ENCODE measurements at places on chromosomes 12 and 14.

- DNase-seq: no peak
These were observed 5.5 kb downstream of the OR6C3 start for GRCh38 chr12:55336002-55336401.

DNA sequence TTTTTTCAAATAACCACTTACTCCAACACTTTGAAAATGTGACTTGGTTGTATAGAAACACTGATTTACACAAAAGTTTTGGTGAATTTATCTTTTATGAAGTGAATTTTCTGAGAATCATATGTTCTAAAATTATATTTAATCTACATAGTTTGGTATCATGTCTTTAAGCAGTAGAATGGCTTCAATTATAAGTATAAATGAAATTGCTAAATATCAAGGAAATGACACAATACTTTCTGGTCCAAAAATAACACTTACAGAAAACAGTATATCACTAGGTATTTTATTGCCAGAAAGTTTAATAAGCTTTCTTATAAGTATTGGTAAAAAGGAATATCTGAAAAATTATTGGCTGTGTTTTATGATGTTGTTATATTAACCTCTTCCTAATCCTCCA lies 90.9 kb downstream of the SRGAP1 start:
- no peak for DNase-seq

- DNase-seq: no peak
These were observed 1.2 kb upstream of the GLIPR1L2 start for GRCh38 chr12:75389706-75390105.

GRCh38 chr14:70190156-70190555 lies 1.4 kb upstream of the SLC8A3 start:
- no peak for DNase-seq

DNA sequence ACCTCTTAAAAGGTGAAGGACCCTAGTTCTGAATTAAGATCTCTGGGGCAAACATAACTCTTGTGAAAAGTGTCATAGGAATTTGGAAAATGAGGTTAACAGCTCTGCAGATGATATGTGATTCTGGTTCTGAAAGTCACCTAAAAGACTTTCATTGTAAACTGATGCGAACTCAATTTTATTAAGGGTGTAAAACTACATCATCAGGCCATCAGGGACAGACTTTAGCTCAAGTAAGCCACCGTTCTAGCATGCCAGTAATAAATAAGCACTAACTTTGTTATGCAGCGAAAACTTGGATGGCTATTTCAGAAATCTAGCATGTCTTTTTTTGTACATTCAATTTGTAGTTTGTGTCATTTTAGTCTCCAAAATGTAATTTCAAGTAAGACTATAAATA lies 61.6 kb downstream of the R3HDM2 start:
- DNase-seq: no peak

- DNase-seq: no peak
These were observed 832 bp upstream of the CACNA2D4 start for GRCh38 chr12:1919284-1919683.

DNA sequence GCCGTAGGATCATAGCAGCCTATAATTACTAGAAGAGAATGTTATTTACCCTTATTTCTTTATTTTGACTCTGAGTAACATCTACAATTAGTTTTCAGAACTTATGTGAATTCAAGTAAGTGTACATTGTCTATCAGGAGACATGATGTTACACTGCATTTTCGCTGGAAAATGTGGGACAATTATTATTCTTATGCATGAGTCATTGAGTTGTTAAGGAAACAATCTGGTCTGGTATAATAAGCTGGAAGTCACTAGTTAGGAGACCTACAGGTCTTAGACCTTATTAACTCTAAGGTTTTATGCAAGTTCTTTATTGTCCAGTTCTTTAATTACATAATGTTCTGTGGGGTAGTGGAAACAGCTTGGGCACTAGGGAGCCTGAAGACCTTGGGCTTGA lies 5.8 kb downstream of the KTN1 start:
- no peak for DNase-seq

All from stimulated activated CD8-positive, alpha-beta memory T cell treated with anti-CD3 and anti-CD28 coated beads, Interleukin-15, amount 100 ng/mL, for 48 hours (primary cell).